Fibroblast of skin of scalp (primary cell): ENCODE measurements at places on chromosomes 16 and 17.

DNA sequence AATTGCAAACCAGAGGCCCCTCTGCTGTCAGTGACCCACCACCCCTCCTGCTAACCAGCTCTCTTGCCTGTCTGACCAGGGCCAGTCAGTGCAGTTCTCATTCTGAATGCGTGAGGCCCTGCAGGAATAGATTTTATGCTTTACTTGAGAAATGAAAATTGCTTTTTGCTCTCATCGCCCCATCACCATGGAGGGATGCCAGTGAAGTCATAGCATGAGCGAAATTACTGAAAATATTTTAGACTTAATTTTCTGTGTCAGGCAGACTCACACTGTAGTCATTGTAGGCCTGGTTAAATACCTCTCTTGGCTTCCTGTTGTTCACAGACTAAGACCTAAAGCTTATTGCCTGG, 490.5 kb upstream of the CDH5 start:
- DNase-seq = peak; percentile 11

GRCh38 chr17:46180892-46181274, 12.3 kb downstream of the KANSL1 start:
- DNase-seq = peak; percentile 63

DNA sequence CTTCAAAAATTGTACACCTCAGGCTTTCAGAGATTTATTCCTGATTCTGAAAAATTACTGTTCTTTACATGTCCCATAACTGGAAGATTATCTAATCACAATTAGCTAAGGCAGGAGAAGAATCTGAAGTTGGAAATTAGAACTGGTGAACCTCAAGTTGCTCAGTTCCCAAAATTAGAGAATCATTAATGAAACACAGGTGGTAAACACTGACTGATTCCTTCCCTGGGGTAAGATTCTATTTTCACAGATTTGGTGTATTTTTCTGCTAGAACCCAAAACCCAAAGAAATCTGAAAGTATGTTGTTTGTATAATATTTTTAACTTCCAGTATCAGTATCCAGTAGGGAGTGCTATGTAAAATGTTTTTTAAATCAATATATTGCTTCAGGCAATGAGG, 25.7 kb downstream of the PHKB start:
- no peak for DNase-seq

DNA sequence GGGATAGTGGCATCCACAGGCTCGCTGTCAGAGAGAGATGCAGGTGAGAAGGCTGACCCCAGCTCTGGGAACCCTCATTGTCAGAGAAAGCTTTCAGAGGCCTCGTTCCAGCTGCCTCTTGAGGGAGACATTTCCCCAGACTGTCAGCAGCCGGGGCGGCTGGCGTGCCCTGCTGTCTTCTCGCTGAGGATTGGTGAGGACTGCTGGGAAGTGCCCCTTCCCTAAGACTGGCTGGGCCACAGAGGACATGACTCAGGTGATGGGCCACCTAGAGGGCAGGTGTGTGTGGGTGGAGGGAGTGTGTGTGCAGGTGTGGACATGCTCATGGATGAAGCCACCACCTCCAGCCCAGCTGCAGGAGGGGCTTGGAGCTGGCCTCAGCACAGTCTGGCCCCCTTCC, 25.3 kb downstream of the SPACA3 start:
- DNase-seq = no peak

- no peak for DNase-seq
Measured at GRCh38 chr17:1100382-1100781, 79.4 kb downstream of the ABR start.

DNA sequence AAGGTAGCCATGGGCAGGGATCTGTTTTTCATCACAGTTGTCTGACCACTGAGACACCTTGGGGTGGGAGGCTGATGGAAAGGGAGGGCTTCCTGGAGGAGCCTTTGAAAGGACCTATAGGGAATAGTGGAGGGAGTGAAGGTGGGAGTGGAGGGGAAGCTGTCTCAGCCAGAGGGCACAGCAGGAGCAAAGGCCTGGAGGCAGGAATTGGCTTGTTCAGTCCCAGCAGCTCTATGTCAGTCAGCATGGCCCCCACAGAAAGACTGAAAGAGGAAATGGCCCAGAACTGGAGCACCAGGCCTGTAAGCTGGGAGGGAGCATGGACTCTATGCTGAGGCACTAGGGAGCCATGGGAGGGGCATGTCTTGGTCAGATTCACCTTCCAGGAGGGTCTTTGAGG, 12.8 kb upstream of the CBFB start:
- DNase-seq = no peak

GRCh38 chr16:11140098-11140375, 116.0 kb downstream of the SOCS1 start:
- DNase-seq = no peak

DNA sequence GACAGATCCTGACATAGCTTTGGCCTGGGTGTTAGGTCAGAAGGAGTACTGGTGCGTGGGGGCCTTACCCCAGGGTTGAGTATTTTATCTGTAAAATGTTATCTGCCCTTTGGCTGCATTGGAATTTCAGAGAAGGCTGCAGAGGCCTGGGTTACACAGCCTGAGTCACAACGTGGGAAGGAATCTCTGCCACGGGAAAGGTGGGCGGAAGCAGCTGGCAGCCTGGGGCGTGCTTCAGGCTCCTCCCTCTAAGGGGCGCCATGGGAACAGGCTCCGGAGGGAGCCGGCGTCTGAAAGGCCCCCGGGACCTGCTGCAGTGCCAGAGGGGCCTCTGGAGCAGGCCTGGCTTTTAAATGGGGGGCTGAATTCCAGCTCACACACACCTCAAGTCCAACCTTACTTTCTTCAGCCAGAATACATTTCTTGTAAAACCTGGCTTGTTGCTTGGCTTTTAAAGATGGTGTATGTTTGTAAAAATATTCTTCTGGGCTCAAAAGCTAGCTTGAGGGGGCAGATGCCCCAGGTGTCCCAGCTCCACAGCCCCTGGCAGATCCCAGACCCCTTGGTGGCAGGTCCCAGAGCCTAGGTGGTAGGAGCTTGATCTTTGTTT, 142.2 kb downstream of the RAB11FIP4 start:
- DNase-seq = peak; percentile 60

- DNase-seq = no peak
Measured at GRCh38 chr17:42281571-42282096, 5.4 kb upstream of the STAT5B start.

GRCh38 chr16:80300456-80300855, 240.3 kb upstream of the DYNLRB2 start:
- DNase-seq = no peak

DNA sequence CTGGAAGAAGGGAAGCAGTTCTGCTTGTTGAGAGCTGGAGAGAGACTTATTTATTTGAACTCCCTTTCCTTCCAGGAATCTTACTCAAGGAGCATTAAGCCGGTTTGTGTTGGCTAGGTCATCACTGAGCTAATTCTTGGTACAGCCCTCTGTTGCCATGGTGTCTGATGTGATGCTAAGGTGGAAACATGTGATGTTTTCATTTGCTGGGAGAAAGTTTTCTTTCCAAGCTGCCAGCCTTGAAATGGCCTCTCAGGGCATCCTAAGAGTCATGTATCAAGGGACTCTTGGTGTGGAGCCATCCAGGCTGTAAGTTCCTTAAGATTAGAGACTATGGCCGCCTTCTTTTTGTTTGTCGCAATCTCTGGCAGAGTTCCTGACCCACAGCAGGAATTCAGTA, 4.2 kb downstream of the PSKH1 start:
- DNase-seq = no peak

GRCh38 chr17:6670571-6670970, 19.0 kb downstream of the C17orf100 start:
- DNase-seq = no peak

DNA sequence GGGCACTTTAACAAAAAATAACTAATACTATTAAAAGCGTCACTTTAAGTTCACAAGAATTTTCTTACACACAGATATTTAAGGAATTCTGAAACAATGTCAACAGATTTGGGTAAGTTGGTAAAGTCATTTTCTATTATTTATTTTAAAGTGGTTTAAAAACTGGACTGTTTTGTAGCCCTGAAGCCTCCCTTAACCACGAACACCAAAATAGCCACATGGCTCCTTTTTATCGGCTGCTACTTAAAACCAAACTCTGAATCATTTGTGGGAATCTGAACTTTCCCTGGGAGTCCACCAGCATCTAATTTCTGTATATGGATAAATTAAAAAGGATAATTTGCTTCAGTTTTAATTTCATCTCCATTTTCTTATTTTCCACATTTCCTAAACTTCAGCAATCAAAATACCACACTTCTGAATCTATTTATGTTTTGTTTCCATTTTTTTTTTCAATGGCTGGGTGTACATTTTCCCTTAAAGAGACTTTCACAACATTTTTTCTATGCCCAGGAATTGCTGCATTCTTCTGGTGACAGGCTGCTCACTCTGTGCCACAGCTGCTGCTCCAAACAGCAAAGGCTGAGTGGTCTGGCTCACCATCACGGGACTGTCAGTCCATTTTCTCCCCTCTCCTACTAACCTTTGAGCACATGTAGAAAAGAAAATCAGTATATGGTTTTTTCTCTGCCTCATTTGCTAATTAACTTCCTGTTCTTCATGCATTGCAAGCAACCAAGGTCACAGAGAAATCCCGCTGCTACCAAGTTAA, 255.5 kb upstream of the KCNJ16 start:
- DNase-seq = peak; percentile 84

DNA sequence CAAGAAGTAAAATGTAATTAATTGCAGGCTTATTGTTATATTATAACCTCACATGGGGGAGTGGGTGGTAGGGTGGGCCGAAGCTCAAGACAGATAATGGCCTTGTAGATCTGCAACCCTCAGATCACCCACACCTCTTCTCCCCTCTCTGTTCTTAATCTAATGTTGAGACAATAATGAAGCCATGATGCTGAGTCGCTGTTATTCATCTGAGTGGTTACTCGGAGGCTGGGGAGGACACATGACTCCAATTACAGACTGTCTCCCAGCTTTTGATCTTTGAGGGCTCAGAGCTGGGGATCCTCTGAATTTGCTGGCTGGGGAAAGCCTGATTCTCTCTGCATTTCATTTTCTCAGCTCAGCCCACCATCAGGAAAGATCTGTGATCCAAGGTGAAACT, 275.3 kb downstream of the SHISA9 start:
- no peak for DNase-seq

DNA sequence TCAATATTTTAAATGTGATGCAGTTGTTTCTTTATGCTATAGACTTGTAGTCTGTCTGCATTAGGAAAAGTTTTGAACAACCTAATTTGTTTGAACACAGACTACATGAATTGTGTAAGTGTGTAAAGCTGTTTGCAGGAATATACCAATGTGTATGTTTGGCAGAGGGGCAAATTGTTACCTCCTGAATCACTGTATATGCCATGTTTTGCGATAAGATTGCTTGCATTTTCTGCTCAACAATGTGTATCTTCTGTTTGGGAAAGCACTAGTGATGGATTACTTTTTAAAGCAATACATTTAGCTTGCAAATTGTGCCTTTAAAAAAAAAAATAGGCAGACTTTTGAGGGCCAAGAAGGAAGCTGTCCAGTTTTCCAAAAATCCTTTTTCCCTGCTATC, 14.6 kb downstream of the RBBP6 start:
- DNase-seq = no peak

DNA sequence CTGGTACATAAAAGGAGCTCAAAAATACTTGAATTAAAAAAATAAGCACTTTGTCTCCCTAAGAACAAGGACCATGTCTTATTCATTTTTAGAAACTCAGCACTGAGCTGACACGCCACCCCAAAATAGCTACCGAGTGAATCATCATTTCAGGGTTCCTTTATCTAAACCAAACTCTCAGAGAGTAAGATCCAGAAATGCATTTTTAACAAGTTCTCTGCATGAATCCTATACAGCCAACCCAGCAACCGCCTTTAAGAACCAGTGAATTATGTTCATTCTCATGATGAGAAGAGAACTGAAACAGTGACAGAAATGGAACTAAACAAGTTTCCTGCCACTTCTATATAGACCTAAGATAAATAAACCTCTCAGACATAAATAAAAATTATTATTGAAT, 8.7 kb downstream of the C16orf87 start:
- DNase-seq = peak; percentile 54

DNA sequence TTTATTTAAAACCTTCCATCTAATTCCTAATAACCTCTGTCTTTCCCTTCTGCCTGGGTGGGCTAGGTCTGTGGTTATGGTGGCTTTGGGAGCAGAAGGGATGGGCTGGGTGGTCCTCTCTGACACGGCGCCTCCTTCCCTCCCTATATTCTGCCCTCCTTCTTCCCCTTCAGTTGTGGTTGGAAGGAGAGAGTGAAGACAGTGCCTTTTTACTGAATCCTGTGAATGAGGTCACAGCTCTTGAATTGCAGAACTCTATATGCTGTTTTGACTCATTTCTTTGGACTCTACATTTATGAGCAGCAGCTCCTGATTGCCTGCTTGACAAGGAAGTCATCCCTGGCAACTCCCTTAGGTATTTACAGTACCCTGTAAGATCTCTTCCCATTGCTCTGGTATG, 256.0 kb upstream of the ELAC2 start:
- peak; percentile 82 for DNase-seq

- DNase-seq = no peak
Measured at GRCh38 chr16:58495521-58496331, 4.2 kb upstream of the NDRG4 start.

GRCh38 chr16:87556941-87557459, 45.3 kb upstream of the JPH3 start:
- DNase-seq = no peak

- no peak for DNase-seq
Measured at GRCh38 chr17:56030009-56030624, 123.2 kb upstream of the ANKFN1 start.

DNA sequence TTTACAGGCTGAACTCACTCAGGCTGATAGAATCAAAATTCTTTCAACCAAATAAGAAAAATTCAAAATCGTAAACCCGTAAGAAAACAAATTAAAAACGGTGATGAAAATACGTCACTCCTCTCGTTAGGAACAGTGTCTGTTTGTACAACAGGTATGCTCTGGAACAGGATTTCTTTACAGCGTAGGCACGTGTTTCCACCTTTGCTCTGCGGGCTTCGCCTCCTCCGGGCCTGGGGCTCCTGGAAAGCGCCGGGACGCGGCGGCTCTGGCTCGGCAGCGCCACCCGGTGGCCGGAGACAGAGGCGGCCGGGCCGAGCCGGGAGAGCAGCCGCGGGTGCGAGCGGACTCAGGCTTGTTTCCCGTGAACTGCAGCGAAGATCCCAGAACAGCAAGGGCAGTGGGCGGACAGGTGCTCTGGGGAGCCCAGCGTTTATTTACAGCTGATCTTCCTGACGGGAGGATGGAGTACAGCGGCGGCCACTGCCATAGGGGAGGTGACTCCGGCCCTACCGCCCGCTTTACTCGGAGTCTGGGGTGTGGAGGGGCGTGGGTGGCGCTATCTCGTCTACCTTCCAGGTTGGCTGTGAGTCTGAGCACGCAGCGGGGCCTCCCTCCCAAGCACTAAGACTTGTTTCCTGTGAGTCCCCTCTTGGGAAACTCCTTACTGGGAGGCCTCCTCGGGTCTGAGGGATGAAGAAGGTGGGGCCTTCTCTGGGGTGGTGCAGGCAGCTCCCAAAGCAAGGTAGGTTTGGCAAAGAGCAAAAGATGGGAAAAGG, 40.5 kb upstream of the ATP2A3 start:
- DNase-seq = peak; percentile 37

- no peak for DNase-seq
Measured at GRCh38 chr17:77441940-77442339, 301.2 kb downstream of the SEC14L1 start.
